Esophagus squamous epithelium (tissue), 5 donors: ENCODE measurements at places on chromosomes 5 and 9.

DNA sequence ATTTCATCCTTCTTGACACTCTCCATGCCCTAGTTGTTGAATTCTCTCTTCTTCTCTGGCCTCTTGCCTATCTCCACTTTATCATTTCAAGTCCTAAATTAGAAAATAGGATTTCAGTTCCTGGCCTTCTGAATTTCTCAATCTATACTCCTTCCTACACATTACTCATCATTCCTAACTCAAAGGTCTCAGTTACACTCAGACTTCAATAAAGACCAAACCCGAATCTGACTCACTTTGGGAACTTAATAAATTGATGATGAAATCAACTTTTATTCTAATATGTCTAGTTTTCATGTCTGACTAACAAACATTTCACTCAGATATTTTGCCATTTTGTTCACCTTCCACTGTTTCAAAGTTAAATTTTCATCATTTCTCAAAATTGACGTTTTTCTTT is 113.6 kb upstream of the TSLP start:
- no peak for DNase-seq

DNA sequence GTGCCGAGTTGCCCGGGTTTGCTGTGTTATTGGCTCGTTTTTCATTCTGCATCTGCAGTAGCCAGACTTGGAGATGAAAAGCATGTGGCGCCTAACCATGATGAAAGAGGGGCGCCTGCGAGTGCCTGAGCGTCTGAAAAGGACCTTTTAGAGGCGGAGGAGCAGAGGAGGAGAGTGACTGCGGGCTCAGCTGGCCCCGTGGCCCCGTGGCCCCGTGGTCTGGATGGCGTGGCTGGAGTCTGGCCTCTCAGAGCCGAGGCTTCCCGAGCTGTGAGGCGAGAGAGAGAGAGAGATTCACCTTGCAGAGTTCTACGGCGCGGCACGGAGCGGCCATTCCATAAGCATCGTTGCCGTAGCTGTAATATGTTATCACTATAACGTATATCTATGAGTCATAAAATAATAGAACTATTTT is 55.3 kb upstream of the RNU6ATAC start:
- DNase-seq: no peak

DNA sequence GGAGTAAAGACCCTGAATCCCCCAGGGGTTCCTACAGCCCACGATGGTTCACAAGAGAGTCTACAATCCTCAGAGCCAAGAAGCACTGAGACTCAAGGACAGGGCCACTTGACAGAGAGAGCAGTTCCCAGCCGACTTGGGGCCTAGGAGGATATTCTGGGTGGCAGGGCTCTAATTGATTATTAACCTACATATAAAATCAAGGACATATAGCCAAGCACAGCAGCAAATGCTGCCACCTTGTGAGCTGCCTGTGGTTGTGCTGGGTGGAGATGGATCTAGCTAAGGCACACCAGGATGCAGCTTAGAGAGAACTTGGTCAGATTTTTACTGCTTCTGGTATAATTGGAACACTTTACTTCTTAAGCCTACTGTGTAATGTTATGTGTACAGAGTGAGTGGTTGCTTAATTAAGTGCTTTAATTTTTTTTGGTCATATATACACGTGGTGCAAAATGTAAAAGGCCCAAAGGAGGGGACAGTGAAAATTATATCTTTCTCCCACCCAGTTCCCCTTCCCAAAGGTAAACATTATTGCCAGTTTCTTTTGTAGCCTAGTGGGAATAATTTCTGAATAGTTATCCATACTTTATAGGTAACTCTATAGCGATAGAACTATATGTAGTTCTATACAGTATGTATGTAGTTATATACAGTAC is 78.8 kb downstream of the F2RL2 start:
- no peak for DNase-seq

GRCh38 chr5:149041242-149041641 is 21.6 kb downstream of the SH3TC2 start:
- DNase-seq: no peak

DNA sequence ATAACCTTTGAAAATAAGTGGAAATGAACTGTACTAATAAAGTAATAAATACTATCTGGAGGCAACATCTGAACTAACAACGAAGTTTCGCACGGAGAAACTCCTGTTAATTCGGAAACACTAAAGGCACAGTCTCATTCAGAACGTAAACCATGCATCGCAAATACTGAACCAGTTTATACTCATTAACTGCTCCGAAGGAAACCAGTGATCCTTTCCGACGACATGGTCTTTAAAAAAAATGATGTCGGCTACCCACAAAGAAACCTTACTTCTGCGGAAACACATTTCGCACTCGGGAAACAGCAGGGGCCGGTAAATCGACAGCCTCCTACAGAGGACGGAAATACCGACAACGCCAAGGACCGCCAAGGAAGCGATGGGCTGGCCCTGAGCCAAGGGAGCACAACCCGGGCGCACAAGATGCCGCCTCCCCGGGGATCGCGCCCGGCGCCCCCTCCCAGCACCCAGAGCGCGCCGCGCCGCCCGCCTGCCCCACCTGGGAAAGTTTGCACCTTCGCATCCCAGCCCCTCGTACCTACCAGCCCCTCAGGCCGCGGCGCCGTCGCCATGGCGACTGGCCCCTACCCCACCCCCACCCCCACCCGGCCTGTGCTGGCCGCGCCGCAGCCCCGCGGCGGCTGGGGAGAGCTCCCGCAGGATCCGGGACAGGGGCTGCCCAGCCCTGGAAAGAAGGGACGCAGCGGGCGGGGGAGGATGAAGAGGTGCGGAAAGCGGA is 732 bp downstream of the PRKAA1 start:
- DNase-seq: no peak

DNA sequence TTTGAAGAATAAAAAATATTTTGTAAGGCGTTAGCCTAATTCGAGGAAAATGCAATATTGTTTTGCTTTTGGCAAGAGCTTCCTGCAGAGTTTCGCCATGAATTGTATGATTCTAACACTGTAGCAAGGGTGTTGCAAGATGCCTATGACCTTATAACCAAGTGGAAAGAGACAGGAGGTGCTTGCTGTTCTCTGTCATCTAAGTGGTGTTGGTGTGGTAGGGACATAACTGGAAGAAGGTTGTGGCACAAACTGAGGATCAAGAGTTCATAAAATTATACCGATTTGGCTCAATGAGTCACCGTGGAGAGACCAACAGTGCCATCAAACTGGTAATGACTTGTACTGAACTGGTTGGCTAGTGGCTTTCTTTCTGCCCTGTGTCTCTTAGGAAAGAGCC is 6.3 kb downstream of the STC2 start:
- no peak for DNase-seq

GRCh38 chr5:55003432-55004065 is 18.2 kb upstream of the ESM1 start:
- no peak for DNase-seq

DNA sequence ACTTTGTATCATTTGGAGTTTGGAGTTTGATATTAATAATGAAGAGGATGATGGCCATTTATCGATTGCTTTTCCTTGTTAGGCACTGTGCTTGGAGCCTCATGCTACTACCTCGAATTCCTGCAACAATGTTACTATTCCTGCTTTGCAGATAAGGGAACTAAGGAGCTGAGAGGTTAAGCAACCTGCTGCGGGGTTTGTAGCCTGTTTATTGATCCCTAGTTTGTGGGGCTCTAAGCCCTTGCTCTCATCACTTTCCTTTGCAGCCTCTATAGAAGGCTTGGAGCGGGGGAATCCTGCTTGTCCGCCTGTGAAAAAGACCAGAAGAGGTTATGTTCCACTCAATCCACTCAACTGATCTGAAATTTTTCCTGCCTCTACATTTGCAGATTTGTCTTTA is 15.8 kb downstream of the ARHGEF28 start:
- no peak for DNase-seq

DNA sequence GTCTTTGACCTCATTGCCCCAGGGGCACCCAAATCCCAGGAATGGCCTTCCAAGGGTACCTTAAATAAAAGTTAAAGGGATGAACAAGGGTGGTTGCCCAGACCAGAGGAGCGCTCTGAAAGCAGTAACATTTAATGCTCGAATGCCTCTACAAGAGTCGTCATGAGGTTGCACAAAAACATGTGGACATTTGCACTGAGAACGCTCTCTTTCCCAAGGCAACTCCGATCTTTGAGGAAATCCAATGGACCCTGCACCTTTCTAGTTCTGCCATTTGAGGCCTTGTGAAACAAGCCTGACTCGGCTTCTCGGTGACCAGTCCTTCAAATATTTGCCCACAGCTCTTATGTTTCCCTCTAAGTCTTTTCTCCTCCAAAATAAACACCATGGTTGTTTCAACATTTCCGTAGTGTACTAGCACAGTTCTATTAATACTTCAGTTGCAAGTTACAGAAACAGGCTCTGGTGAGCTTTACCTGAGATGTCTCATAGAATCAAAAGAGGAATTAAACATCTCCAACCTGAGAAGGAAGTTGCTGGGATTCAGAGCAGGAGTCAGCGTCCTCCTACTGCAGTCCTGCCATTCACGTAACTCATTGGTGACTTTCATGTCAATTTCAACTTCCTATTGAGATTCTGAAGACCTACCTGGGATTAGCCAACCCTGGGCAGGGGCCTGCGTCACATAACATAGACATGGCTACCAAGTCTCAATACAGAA is 168.8 kb upstream of the RAI14 start:
- no peak for DNase-seq

DNA sequence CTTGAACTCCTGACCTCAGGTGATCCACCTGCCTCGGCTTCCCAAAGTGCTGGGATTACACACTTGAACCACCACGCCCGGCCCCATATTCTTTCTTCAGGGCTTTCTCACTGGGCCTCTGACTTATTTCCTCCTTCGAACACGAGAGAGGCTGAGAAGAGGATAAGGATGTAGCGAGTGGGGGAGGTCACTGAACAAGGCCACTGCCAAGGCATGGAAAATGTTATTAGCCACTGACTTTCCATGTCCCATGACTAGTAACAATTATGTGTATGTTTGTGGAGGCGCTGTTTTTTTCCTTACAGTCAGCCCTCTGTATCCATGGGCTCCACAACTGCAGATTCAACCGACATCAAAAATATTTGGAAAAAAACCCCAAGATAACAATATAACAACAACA is 12.3 kb upstream of the FCHSD1 start:
- DNase-seq: no peak

DNA sequence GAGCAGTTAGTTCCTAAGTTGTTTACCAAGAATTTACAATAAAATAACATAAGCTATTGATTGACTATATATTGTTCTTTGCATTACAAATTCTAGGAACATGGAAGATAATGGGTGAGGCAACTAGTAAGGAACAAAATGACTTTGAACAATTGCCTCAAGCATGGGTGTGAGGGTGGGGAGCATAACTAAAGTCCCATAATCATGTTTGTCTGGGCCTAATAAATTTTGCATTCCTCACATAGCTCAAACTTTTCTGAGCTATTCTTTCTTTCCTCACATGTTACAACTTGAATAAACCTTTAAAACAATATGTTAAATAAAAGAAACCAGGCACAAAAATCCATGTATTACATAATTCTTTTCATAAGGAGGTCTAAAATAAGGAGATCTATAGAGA is 1066.1 kb downstream of the NR2F1-AS1 start:
- no peak for DNase-seq

GRCh38 chr5:144304688-144305087 is 134.0 kb downstream of the KCTD16 start:
- DNase-seq: no peak

GRCh38 chr5:107437986-107438510 is 232.7 kb downstream of the EFNA5 start:
- no peak for DNase-seq

- peak; percentile 41 for DNase-seq
Observed at GRCh38 chr9:96566498-96567202, 53.0 kb downstream of the CDC14B start.

DNA sequence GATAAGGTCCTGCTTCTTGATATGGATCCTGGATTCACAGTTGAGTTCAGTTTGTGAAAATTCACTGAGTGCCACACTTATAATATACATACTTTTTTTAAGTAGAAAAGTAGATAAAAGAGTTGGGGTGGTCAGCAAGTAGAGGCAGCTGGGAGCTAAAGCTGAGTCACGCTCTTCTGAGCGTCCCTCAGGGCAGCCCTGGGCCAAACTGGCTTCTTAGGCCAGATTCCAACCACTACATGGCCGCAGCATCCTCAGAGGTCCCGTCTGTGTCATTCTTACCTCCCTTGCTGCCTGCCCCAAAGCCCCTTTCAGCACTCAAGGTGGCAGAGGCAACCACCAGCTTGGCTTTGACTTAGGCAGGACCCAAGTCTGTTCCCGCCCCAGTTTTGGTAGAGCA is 123.3 kb upstream of the TBC1D2 start:
- no peak for DNase-seq

- no peak for DNase-seq
Observed at GRCh38 chr5:1223278-1223670, 1.9 kb upstream of the SLC6A18 start.

- no peak for DNase-seq
Observed at GRCh38 chr5:133758641-133759040, 146.3 kb upstream of the FSTL4 start.

DNA sequence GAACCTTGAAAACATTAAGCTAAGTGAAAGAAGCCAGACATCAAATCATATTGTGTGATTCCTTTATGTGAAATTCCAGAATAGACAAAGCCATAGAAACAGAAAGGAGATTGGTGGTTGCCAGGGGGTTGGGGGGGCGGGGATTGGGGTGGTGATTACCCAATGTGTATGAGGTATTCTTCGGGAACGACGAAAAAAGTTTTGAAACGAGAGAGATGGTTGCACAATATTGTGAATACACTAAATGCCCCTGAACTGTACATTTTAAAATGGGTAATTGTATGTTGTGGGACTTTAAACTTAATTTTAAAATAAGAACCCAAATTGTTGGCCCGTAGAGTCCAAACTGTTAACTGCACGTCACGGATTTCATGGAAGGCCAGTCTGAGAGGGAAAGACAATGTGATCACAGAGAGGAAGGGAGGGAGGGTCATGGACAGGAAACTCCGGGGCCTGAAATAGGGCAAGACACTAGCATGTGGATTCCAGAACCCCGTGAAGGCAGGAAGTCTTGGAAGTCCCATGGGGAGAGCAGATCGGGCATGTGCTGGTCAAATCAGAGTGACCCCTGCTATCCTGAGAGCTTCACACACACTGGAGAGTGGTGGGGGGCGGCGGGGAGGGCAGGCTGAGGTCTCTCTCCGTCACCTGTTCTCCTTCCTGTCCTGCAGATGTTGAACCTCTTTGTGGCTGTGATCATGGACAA is 218.4 kb downstream of the CACNA1B start:
- DNase-seq: no peak

DNA sequence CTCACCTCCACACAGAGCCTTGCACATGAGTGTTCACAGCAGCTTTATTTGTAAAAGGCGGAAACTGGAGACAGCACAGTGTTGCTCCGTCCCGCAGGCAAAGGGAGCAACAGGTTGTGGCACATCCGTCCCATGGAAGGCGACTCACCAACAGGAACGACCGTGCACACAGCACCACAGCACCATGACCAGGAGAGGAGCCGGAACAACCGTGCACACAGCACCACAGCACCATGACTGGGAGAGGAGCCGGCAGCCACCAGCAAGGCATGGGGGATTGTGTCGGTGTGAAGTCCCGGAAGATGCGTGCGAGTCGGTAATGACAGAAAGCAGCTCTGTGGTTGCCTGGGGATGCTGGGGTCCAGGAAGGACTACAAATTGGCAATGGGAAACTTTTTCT is 158.5 kb downstream of the C9orf50 start:
- no peak for DNase-seq
